Thoracic aorta (tissue), 2 donors: ENCODE measurements at places on chromosomes 1 and 21. TPM values are rescaled to one million over a fixed set of nuclear protein-coding genes. Genes with fewer than 3 reads are reported as not detected.

The KIF26B gene
- total RNA-seq = 0.14 TPM

The SMIM1 gene
- 2.6 TPM for total RNA-seq

The TNNT2 gene
- total RNA-seq = 0.21 TPM

The CIART gene
- total RNA-seq = 5.2 TPM

The ITLN1 gene
- total RNA-seq = 51.7 TPM

The ABCG1 gene
- 20.6 TPM for total RNA-seq

The SPATA17 gene
- not detected for total RNA-seq

The CYP2J2 gene
- not detected for total RNA-seq

The PROK1 gene
- total RNA-seq = 0.27 TPM

The CDK18 gene
- 35.2 TPM for total RNA-seq

The ACBD3 gene
- 59.8 TPM for total RNA-seq

The SMCP gene
- total RNA-seq = not detected

The MSH4 gene
- 0.27 TPM for total RNA-seq

The TNFRSF4 gene
- 1.8 TPM for total RNA-seq

The VWA1 gene
- 21.7 TPM for total RNA-seq

The GCSAML gene
- total RNA-seq = 0.42 TPM

The RGS1 gene
- total RNA-seq = 54.0 TPM

The CFAP45 gene
- 2.1 TPM for total RNA-seq

The PTGER3 gene
- 45.2 TPM for total RNA-seq

The FCRL6 gene
- not detected for total RNA-seq

The C1orf87 gene
- total RNA-seq = 1.5 TPM

The GPR52 gene
- 7.1 TPM for total RNA-seq

The TENT5C gene
- total RNA-seq = 6.9 TPM

The SLC44A3 gene
- total RNA-seq = 3.7 TPM

The TMPRSS15 gene
- not detected for total RNA-seq

The WNT9A gene
- total RNA-seq = 7.9 TPM

The SPRR1B gene
- total RNA-seq = not detected

The NPPA gene
- not detected for total RNA-seq

The MTX1 gene
- 21.7 TPM for total RNA-seq

The TCEA3 gene
- 22.2 TPM for total RNA-seq

The SLC39A1 gene
- 136 TPM for total RNA-seq

The MMP23B gene
- total RNA-seq = 87.2 TPM

The C1orf216 gene
- 39.7 TPM for total RNA-seq

The TRIM17 gene
- not detected for total RNA-seq

The TFF2 gene
- 17.0 TPM for total RNA-seq

The RAB3B gene
- not detected for total RNA-seq

The LCE1A gene
- not detected for total RNA-seq

The PTPN7 gene
- 6.1 TPM for total RNA-seq

The SLC30A10 gene
- total RNA-seq = not detected

The PROX1 gene
- 0.21 TPM for total RNA-seq

The APCS gene
- not detected for total RNA-seq

The SH2D1B gene
- 0.68 TPM for total RNA-seq

The FAM163A gene
- not detected for total RNA-seq

The C1orf115 gene
- 9.7 TPM for total RNA-seq

The TMEM125 gene
- not detected for total RNA-seq

The KRTAP19-1 gene
- not detected for total RNA-seq

The IL22RA1 gene
- 0.14 TPM for total RNA-seq

The CRYBG2 gene
- not detected for total RNA-seq

The DMBX1 gene
- not detected for total RNA-seq
